Prostate gland (tissue), 2 donors: ENCODE measurements at places on chromosomes 2 and 18. TPM values are rescaled to one million over a fixed set of nuclear protein-coding genes. Genes with fewer than 3 reads are reported as not detected.

DLX1 gene
- 1.3 TPM for total RNA-seq

ZAP70 gene
- total RNA-seq: 1.8 TPM

MC5R gene
- not detected for total RNA-seq

TRABD2A gene
- not detected for total RNA-seq

IHH gene
- 3.2 TPM for total RNA-seq

HRH4 gene
- total RNA-seq: not detected

GRHL1 gene
- 31.8 TPM for total RNA-seq

CCDC68 gene
- 20.8 TPM for total RNA-seq

B3GNT7 gene
- 7.4 TPM for total RNA-seq

SLC30A3 gene
- not detected for total RNA-seq

DCDC2C gene
- total RNA-seq: 5.9 TPM

CERKL gene
- total RNA-seq: 0.55 TPM

SEMA4C gene
- total RNA-seq: 35.8 TPM

ZBTB7C gene
- 48.9 TPM for total RNA-seq

SPDYA gene
- total RNA-seq: 7.3 TPM

DNAH6 gene
- 1.1 TPM for total RNA-seq

POTEI gene
- 18.8 TPM for total RNA-seq

KRTCAP3 gene
- total RNA-seq: 31.4 TPM

RNF152 gene
- total RNA-seq: 15.5 TPM

MFSD2B gene
- not detected for total RNA-seq

C18orf63 gene
- total RNA-seq: 4.7 TPM

CFAP65 gene
- total RNA-seq: not detected

HOXD10 gene
- 32.5 TPM for total RNA-seq

FBXO48 gene
- total RNA-seq: 0.77 TPM

CPO gene
- total RNA-seq: not detected

SFT2D3 gene
- total RNA-seq: 22.2 TPM

INO80C gene
- 26.4 TPM for total RNA-seq

CDK15 gene
- not detected for total RNA-seq

GCG gene
- 1.6 TPM for total RNA-seq
